ENCODE measurements at places on chromosomes 2 and 18.

- peak; percentile 66 for DNase-seq
Observed at GRCh38 chr2:126657148-126657635, 1.2 kb downstream of the GYPC start.

GRCh38 chr2:167582619-167583018 lies 664.8 kb downstream of the STK39 start:
- DNase-seq: no peak

DNA sequence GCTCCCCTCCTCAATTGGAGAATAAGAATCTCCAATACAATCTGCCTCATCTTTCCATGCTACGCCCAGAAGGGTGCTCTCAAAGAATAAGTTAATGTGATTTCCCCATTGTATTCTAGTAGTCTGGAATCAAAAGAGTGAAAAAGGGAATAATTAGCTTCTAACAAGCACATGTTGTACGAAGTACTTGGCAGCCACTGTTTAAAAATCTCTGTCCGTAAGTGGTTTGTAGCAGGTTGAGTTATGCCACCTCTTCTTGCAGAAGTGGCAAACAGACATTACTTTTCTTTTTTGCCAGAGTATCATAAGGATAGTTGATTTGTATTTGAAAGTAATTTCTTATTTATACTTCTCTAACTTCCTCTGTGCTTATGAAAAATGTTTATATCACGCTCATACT lies 184.7 kb downstream of the CD226 start:
- no peak for DNase-seq

DNA sequence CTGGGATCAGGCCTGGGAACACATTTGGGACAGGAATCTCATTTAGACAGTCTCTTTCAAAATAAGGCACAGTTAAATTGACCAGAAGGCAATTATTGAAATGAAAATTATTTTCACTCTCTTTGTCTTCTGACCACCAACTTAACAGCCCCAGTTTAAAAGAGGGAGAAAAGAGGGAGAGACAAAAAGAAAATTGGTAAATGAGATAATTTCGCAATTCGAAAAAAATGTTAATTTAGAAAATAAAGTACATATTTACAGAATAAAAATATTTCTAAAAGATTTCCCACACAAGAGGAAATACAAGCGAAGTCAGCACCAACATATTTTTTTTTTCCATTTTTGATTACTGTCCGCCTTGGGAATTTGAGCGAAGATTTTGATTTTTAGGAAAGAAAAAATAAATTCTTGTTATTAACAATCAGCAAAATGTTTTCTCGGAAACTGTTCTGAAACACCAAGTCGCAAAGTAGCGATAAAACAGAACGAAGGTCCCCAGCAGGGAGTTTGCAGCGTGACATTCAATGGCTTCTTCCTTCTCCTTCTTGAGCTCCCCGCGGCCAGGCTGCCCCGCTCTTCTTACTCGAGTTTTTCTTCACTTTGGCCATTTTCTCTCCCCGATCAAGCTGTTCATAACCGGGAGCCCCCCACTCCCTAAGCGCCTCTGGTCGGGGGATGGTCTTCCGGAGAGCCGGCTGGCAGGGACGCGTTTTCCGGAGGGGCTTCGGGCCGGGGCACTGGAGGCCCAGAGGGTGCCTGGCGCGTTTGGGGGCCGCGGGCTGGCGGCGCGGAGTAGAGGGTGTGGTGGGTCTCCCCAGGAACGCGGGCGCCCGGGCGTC lies 5.0 kb downstream of the SP9 start:
- DNase-seq: no peak

DNA sequence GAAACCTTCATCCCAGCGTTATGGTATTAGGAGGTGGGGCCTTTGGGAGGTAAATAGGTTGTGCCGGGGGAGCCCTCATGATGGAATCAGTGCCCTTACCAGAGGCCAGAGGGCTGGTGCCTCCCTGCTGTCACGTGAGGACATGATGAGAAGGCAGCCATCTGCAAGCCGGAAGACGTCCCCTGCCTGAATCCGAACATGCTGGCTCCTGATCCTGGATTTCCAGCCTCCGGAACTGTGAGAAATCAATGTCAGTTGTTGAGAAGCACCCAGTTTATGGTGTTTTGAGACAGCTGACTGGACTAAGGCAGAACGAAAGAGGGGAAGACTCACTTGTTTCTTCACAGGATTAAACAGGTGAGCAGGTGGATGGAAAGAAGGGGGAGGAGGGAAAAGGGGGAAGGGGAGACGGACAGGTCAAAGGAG lies 13.0 kb upstream of the KLF11 start:
- DNase-seq: no peak

GRCh38 chr2:152513681-152514080 lies 178.7 kb downstream of the FMNL2 start:
- no peak for DNase-seq

DNA sequence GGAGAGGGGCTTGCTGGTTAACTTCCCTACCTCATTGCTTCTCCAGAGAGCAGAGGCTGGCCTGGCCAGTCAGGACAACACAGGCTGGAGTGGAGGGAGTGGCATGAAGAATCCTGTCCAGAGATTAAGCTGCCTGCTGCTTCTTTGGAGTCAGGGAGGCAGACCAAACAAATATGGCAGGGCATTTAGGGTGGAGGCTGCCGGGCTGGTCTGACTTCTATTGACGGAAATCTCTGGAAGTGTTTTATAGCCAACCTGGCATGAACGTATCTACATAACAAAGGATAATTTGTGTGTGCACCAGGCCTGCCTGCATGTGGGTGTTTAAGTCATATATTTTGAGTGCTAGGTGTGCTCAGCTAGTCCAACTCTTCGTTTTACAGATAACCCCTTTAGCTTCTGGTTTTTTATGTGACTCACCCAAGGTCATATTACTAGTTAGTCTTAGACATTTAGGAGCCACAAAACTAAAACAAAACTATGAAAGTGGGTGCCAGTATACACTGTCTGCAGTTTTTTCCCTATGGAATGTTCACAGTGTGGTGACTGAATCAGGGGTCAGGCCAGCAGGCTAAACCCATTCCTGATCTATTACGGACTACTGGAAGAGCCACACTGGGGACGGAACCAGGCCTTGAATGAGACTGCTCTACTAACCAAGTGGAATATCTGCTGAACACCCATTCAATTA lies 5.5 kb downstream of the NPC1 start:
- no peak for DNase-seq

- no peak for DNase-seq
Observed at GRCh38 chr2:54240515-54241469, 15.2 kb downstream of the TSPYL6 start.

DNA sequence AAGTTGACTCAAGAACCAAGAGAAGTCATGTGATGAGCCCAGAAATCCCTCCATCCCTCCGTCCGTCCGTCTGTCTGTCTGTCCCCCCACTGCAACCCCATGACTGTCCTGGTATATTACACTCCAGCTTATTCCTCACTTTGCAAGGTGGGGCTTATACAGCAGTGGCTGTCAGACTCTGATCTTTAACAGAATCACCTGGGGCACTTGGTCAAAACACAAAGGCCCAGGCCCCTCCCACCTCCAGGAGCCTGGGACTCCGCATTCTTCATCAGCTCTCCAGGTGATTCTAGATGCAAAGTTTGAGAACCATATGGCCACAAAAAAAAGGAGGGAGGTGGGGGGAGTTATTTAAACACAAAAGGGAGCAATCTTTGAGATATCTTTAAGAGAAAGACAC lies 61.4 kb downstream of the MYO5B start:
- DNase-seq: no peak

DNA sequence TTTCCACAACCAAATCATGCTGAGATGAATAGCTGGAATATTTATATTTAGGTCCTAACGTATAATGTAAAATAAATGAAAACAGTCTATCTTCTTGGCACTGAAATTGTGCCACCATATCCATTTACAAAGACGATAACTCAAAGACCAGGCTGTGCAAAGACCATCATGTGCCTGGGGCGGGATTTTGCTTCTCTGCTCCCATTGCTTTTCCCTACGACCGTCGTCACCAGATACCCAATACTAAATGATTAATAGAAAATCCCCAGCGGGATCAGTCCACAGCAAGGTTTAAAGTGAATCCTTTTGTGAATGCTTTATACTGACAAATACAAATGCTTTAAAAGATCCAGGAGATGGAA lies 194.3 kb upstream of the ARL4C start:
- DNase-seq: no peak

GRCh38 chr18:68738564-68738963 lies 23.7 kb upstream of the TMX3 start:
- DNase-seq: no peak

DNA sequence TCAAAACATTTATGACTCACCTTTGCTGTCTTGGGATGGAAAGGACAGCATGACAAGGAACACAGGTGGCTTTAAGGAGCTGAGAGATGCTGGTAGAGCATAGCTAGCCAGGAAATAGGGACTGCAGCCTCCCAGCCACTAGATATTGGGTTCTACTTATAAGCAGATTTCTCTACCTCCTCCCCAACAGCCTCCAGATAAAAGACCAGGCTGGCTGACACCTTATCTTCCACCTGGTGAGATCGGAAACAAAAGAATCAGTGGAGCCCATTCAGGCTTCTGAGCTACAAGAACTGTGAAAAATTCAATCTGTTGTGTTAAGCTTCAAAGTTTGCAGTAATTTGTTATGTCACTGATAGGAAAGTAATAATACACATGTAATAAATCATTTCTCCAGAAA lies 1278.5 kb upstream of the ZEB2 start:
- no peak for DNase-seq

GRCh38 chr2:97983134-97983533 lies 12.6 kb downstream of the TMEM131 start:
- no peak for DNase-seq

DNA sequence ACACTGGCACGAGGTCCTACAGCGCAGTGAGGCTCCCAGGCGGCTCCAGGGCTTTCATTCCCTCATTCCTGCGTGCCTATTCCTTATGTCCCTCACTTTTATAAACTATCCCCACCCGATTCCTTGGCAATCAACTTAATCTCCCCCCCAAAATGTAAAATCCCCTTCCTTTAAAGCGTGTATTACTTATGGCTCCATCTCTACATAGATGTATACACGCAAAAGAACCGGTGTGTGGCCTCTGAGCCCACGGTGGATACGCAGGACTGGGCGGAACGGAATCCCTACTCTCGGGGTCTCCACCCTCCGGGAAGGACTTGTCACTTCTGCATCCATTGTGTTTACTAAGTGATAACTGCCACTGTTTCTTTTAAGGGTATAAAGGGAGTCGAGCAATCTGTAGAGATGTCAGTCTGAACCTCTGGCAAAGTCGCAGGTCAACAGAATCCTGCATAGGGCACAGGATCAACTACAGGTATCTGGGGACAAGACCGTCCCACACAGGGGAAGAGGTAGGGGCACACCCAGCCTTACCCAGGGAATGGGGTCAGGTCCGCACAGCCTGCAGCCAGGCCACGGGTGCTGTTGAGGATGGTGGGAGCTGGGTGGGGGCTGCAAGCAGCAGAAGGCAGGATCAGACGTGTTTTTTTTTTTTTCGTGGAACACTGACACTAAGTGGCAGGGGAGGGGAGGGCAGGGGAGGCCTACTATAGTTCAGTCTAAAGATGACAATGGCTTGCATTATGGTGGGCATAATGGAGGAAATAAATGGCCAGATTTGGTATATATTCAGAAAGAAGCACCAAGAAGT lies 42.1 kb downstream of the HDLBP start:
- DNase-seq: no peak

- DNase-seq: no peak
Observed at GRCh38 chr2:144270951-144271350, 249.0 kb downstream of the ZEB2 start.

- no peak for DNase-seq
Observed at GRCh38 chr18:52190631-52191030, 149.4 kb upstream of the DCC start.

DNA sequence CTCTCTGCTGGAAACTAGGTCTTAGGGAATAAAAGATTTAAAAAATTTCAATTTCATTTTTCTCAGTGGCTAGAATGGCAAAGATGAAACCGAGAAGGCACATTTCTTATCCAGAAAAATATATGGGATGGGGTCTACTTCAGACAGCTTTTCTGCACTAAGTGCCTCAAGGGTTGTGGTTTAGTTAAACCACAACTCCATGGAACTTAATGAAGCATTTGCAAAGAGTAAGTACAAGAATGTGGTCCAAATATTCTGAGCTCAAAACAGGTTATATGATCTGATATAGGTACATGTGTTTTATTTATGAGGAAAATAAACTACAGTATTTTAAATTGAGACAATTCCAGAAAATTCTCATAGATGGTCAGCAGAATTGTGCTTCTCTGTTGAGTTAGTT lies 101.8 kb upstream of the FZD5 start:
- no peak for DNase-seq

GRCh38 chr2:73852020-73852419 lies 23.3 kb downstream of the STAMBP start:
- DNase-seq: no peak

- peak; percentile 56 for DNase-seq
Observed at GRCh38 chr18:22559414-22560274, 141.9 kb upstream of the CTAGE1 start.

DNA sequence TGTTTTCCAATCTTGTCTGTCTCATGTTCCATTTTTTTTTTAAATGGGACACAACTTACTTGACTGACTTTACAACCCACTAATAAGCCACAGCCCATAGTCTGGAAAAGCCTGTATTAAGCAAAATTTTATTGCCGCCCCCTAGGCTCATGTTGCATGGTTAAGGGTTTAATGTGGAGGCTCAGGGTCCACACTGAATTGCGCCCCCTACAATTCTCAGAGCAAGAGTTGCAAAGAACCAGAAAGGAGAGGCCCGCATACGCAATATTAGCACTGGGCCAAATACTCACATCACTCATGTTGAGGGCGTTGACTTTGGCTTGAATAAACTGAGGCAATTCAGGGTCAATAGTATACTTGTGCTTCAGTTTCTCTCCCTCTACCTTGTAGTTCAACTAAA lies 65.5 kb downstream of the NEB start:
- DNase-seq: no peak

- no peak for DNase-seq
Observed at GRCh38 chr2:24626131-24626530, 135.1 kb downstream of the NCOA1 start.

DNA sequence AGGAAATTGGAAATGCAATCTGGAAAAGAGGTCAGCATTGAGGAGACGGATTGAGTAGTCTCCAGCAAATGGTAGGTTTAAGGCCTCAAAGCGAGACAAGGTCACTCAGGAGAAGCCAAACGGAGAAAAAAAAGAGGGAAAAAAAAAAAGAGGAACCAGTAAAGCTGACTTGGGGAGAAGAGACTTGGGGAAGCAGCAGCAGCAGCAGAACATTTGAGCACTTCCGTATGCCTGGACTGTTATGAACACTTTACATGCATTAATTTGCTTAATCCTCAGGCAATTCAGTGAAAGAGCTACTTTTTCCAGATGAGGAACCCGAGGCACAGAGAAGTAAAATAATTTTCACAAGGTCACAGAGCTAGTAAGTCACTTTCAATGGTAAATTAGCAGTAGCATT lies 81.3 kb downstream of the OSBPL6 start:
- no peak for DNase-seq

- DNase-seq: no peak
Observed at GRCh38 chr2:8841932-8842331, 4.5 kb upstream of the KIDINS220 start.
